Fibroblast of skin of back (primary cell): ENCODE measurements at places on chromosomes 4 and X.

DNA sequence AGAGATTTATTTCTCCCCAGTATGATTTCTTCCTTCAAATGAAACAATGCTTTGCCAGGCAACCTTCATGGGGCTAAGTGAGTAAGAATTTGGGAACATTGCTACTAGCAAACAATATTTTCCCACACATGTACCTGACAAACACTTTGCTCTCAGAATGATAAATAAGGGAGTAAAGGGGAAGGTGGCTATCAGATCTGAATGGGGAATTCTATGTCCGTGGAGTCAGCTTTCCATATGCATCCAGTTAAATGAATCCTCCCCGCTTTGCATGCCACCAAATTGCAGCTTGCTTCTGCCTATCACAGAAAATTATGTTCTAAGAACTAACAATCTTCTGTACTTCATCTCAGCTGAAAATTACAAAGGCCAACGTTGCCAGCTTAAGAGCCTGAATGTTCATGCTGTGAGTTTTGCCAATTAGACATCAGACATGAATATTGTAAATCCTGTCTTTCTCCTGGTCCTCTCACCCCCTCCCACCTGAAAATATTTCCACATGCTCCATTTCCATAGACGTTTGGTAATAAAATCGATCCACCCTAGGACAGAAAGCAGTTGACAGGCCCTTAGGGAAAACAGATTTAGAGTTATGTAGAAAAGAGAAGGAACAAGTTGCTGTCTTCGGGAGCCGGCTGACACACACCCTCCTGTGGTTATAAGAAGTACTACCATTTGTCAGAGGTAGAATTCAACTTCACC, 6.3 kb downstream of the MEPE start:
- DNase-seq: peak; percentile 38

DNA sequence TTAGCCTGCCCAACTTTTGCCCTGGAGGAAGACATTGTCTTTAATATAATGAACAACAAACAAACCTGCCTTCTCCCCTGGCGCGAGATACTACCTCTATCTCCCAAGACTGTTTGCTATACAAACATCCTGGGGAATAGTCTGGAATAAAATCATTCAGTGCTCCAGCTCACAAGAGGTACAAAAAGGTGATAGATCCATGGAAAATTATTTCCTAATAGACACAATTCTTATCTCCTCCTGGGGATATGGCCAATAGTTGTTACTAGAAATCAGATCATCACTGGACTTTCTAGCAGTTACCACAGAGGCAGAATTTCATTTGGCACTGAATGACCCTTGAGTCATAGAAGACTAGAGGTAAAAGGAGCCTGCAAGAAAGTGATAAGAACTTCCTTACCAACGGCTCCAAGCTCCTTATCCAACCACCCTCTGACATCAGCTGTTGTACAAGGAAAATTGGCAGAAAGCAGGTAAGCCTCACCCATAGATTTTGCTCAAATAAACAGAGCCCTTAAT, 38.1 kb downstream of the MID1 start:
- no peak for DNase-seq

DNA sequence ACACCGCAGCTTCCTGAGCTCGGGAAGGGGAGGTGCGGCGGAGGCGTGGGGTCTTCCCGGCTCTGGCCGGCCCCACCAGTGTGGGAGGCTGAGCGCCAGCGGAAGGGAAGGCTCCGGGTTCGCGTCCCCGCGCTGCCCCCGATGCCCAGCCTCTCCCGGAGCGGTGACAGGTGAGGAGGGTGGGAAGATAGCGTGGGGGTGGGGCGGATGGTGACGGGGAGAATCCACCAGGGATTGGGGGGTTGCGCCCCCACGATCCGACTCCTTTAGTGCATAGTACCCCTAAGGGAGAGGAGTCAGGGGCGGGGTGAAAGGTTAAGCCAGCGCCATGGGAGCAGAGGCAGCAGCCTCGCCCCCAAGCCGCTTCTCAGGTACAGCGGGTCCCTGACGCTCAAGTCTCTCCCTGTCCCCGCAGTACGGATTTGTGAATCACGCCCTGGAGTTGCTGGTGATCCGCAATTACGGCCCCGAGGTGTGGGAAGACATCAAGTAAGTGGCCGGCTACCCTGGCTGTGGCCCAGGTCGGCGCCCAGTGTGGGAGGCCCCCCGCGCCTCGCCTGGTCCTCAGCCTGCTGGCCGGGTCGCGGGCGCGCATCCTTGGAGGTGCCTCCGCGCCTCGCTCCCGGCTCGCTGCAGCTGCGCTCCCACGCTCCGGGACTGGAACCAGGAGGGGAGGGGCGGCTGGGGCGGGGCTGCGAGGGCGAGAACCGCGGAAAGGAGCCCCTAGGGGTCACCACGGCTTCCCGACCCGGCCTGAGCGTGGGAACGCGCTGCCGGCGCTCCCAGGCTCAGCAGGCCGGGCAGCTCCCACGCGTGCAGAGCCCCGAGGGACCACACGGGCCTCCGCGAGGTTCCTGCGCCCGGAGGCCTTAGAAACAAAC, 791 bp downstream of the GUCY1B1 start:
- DNase-seq: peak; percentile 15

GRCh38 chr4:169337510-169337909, 66.8 kb upstream of the SH3RF1 start:
- DNase-seq: peak; percentile 99

- DNase-seq: peak; percentile 58
Measured at GRCh38 chr4:150242820-150243458, 164.7 kb downstream of the DCLK2 start.
